Transverse colon (tissue), 4 donors: ENCODE measurements at places on chromosomes 1 and 21.

DNA sequence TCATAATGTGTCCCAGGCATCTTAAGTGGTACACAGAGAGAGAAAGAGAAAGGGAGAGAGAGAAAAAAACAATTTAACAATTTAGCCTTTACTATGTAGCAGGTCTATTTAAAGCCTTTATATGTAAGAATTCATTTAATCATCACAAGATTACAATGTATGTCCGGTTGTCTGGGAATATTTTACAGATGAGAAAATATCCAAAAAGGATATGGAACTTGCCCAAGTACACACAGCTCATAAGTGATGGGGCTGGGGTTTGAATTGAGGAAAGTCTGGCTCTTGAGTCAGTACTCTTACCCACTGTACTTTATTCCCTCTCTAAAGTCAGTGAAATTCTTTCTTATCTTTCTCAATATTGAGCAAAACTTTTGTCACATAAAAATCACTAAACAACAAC, 104.6 kb downstream of the LYPLAL1 start:
- no peak for DNase-seq

GRCh38 chr1:178528953-178529335, 16.0 kb downstream of the TEX35 start:
- DNase-seq, result no peak

DNA sequence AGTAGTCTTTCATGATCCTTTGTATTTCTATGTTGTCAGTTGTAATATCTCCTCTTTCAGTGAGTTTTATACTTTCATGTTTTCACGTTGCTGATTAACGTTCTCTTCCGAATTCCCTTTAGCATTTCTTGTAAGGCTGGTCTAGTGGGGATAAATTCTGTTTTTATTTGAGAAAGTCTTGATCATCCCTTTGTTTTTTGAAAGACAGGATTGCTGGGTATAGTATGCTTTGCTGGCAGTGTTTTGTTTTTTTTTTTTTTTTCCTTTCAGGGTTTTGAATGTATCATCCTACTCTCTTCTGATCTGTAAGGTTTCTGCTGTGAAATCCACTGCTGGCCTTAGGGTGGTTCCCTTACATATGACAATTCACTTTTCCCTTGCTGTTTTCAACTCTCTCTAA, 74.4 kb downstream of the SCMH1 start:
- no peak for DNase-seq

DNA sequence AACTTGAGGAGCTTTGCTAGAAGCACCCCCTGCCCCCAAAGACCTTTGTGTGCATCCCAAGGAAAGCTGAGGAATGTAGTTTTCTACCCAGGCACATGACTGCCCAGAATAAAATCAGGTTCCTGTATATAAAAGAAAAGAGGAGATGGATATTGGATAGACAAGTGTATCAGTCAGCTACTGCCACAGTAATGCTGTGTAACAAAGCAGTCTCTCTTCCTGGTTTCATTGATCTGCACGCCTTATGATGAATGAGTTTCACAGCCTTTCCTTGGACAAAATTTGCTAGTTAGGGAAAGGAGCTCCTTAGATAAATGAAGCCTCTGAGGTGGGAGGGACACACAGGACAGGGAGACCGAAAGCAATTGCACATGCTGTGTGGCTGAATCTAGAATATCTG, 108.9 kb downstream of the TAS1R2 start:
- DNase-seq, result no peak

- no peak for DNase-seq
These were observed 365.9 kb downstream of the PTPRU start for GRCh38 chr1:29602203-29602602.

DNA sequence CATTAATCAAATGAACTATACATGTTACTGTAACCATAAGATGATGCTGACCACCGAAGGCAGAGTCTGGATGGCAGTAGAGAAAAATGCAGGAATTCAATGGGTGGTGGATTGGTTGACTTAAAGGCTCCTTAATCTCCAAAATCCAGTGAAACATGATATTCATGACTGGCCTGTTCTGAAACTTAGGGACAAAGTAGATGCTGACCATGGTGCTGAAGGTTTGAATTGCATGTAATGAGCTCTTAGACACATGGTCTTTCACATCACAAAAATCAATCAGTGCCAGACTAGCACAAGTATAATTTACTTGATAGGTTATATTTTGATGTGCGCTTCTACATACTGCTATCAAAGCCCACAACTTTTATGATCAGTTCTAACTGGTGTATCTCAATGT, 30.9 kb upstream of the NTMT2 start:
- no peak for DNase-seq

DNA sequence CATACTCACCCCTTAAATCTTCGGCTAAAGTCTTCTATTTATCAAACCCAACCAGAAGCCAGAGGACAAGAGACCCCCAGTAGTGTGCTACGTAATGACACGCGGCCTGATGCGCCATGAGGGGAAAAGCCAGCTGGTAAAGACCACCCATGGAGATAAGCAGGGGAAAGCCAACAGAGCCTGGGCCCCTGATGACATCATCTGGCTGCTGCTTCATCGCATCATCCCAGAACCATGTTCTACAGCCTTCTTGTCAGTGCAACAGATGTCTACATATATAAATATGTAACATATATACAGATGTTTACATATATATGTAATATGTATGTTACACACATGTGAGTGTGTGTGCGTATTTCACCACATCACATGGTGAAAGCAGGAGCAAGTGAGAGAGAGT, 81.7 kb upstream of the VANGL1 start:
- DNase-seq, result no peak

GRCh38 chr1:157034137-157034800, 11.3 kb downstream of the ARHGEF11 start:
- no peak for DNase-seq

DNA sequence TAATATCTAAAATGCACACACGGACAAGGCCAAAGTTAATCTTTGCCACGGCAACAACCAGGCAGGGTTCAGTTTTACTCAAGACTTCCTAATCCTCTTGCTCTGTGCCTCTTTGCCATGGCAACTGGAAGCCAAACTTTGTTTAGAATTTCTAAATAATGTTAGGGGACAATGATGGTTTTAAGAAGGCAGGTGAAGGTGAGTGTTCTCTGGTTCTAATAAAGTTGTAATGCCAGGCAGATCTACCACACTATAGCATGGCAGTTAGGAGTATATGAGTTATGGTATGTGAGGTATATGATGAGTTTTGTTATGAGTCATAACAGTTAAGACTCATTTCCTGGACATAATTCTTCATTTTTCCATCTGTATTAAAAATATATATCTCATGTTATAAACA, 2.7 kb downstream of the PTPRC start:
- no peak for DNase-seq

DNA sequence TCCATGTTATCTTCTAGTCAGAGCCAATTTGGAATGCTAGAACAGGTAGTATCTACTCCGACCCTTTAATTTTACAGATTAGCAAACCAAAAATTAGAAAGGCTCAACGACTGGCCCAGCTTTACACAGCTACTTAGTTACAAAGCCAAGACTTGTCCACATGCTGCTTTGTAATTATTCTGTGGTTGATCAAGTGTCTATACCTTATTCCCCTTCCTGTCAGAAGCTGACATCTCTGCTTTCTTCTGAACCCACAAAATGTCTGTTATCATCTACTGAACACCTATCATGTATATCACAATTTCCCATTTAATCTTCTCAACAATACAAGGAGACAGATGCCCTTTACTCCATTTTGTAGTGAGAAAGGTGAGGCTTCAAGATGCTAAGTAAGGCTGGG, 15.6 kb downstream of the TGFBR3 start:
- no peak for DNase-seq

GRCh38 chr1:33903210-33903589, 39.3 kb downstream of the HMGB4 start:
- no peak for DNase-seq

DNA sequence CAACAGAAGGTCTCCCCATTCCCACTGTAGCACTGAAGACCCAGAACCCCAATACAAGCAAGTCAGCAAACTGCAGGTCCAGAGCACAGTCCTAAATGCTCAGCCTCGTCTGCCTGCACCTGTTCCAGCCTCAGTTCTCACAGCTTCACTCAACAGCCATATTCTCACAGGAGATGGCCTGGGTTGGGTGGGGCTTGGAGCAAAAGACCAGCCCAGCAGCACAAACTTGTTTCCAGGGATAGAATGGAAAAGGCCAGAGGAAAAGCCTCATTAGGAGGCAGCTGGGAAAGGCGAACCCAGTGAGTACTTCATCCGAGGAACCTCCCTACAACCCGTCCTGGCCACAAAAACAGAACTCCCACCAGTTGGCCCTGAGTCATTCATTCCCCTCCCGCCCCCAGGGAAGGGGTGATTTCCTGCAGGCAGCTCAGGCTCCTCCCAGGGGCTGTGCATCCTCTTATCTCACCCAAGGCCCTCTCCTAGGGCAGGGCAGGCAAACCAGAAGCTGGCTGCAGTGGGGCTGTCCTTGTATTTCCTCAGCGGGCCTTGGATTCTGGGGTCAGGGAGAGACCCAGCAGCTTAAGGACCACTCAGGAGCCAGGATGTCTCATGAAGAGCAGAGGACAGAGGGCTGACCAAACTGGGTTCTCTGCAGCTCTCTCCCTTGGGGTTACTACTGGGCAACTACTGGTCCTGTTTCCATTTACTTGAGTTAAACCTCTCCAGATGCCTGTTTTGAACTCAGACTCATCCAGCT, 7.4 kb upstream of the MPL start:
- DNase-seq, result no peak

DNA sequence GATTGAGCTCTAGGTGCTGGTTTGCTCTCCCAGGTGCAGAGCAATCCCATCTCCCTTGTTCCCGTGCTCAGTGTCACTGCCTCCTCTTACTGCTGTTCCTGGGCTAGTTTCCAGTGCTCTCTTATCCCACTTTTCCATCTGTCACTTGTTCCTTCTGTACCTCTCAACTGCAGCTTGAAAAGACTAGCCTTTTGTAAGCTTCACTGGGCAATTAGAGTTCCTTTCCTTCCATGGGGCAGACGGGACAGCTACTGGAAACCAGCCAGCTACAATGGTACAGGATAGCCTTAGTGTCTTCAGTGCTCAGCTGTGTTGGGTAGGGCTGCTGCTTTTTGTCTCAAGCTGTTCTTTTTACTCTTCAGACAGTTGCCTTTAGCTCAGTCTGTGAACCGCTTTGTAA, 31.6 kb downstream of the AGT start:
- DNase-seq, result no peak

GRCh38 chr1:61914823-61915482, 172.7 kb downstream of the PATJ start:
- no peak for DNase-seq

DNA sequence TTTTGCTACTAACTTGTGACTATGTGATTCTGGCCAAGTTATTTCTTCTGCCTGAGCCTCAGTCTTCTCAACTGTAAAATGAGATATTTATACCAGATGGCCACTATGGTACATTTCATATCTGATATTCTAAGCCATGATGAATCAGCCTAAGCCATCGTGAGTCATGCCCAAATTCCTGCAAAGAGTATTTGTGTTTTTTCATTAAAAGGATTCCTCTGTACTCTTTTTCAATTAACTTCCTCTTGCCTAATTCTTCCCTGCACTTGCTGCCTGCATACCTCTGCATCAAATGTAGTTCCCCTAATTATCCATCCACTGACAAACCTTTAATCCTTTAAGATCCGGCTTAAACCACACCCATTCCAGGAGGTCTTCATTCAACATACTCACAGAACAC, 575.1 kb upstream of the BEND5 start:
- no peak for DNase-seq

DNA sequence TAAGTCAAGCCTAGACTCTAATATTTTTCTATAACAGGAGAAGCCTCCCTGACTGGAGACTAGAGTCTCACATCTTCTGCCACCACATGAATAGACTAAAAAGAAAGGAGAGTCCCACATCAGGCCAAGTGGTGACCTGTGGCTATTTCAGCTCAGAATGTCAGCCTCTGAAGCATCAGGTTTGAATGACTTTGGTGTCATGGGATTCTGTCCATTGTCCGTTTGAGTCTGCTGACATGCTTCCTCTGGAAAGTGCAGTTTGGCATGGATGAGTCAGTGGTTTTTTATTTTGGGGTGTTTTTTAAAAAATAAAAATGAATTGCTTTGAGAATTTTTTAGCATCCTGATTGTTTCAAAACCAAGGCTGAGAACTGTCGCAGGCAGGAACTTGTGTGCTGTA, 19.5 kb downstream of the DYRK3 start:
- DNase-seq, result no peak

- no peak for DNase-seq
These were observed 13.6 kb downstream of the PIK3R3 start for GRCh38 chr1:46118856-46119255.

DNA sequence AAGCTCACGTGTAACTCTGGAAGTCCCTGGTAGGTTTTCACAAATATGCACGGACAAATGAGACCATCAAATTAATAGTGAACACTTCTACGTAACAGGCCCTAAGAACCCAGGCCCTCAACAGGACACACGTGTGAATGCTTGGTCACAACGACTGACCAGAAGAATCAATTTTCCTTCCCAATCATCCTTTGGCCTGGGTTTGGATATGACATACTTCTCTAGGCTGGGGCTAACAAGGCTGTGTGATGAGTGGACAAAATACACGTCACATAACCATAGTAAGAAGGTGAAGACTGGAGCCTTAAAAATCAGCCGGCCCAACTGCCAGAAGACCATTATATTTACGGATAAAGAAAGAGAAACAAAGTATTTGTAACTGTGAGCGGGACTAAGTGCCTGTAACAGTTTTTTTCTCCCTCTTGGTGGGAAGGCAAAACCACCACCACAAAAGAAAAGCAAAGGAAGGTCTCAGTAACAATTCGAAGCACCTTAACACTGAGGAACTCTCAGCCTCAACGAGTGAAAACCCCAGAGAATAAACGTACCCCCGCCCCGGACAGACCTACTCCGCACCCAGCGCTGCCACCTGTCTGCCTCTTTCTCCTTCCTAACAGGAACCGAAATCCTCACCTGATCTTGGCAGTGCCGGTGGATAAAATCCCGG, 450 bp downstream of the SDE2 start:
- no peak for DNase-seq

GRCh38 chr1:44405798-44406736, 1.0 kb downstream of the RNF220 start:
- DNase-seq, result no peak

DNA sequence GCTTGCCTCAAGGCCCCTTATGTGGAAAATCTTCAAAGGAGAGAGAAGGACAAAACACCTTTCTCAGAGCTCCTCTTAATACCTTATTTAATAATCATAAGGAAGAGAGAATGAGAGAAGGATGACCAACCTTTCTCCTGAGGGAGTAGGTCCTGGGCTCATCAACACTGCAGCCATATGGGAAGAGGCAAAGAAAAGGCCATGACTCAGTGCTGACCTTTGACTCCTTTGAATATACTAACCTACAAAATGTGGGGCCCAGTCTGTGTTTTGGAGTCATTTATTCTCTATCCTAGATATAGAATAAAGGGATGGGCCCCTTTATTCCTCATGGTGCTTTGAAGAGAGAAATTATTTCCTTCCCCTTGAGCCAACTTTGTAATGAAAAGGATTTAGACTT, 38.3 kb downstream of the CAMSAP2 start:
- DNase-seq, result no peak
